ENCODE measurements at places on chromosomes 2 and 18.

GRCh38 chr2:185854885-185855284, 116.3 kb downstream of the FSIP2 start:
- DNase-seq = no peak

GRCh38 chr18:22489704-22490103, 72.0 kb upstream of the CTAGE1 start:
- no peak for DNase-seq

DNA sequence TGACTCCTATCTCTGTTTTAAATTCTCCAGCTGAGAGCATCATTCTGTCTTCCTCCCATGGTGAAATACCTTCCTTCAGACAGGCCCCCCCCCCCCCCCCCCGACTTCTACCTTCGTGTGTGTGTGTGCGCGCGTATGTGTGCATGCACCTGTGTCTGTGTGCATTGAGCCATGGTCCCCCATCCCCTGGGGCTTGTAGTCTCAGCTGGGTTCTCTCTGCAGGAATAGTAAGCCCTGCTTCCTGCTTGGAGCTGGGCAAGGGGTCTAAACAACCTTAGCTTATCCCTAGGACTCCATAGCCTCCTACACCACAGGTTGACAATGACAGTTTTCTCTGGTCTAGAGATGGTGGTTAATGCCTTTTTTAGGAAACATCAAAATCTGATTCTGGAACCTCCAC, 427.5 kb upstream of the KLHL29 start:
- DNase-seq = no peak

- no peak for DNase-seq
Measured at GRCh38 chr2:187138265-187138664, 289.3 kb upstream of the ZSWIM2 start.

GRCh38 chr2:238267341-238267710, 21.1 kb downstream of the PER2 start:
- no peak for DNase-seq

DNA sequence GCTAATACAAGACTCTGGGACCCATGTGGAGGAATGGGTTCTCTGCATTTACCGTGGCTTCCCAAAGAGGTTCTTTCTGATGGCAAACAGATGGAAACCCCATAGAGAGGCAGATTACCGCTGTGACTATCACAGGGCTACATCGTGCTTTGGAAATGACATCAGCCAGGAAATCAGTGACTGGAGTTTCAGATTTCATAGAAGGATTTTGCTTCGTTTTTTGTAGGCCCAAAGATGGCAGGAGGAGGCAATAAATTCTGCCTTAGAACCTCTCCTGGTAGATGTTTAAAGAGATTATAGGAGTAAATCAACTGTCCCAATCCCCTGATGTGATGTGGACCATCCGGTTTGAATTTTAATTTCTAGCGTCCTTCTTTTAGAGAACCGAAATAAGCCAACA, 214.1 kb downstream of the AGPS start:
- DNase-seq = no peak

DNA sequence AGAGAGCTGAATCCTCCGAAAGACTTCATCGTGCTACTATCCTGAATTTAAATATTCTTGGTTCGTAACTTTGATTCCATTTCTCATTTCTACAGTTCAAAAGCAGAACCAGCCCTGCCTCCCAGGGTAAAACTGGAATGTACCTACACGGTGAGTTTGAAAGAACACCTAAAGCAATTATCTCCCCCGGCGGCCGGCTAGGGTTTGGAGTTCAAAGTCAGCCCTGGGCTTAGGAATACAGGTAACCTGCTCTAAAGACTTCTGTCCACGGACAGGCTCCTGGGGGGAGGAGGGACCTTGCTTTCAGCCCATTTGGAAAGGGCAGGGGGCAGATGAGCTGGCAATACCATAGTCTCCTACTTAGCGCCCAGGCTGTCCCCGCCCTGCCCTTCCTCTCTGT, 32.3 kb downstream of the CYP27C1 start:
- no peak for DNase-seq

DNA sequence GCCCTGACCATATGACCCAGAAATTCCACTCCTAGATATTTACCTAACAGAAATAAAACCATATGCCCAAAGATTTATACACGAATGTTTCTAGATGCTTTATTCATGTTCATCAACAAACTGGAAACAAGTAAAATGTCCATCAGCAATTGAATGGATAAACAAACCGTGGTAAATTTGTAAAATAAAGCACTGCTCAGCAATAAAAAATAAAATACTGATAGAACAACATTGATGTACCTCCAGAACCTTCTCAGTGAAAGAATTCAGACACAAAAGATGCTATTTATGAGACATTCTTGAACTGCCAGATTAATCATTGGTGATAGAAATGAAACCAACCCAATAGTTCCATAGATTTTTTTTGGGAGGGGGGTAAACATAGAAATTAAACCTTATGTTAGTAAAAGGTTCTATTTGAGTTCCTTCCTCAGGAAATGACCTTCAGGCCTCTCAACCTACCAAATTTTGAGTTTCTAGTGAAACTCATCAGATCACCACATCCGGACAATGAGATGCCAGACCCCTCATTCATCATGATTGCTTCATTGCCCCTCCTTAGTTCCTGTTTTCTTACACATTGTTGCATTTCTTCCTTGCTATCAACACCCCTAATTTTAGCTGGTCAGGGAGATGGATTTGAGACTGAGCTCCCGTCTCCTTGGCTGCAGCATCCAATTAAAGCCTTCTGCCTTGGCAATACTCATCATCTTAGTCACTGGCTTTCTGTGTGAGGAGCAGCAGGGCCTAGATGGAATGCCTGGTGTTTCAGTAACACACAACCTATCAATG, 203.5 kb downstream of the LPIN1 start:
- no peak for DNase-seq

GRCh38 chr2:170578606-170579005, 136.5 kb upstream of the SP5 start:
- DNase-seq = no peak

GRCh38 chr2:145096582-145096981, 576.7 kb upstream of the ZEB2 start:
- no peak for DNase-seq

GRCh38 chr2:139259422-139260051, 479.3 kb upstream of the NXPH2 start:
- no peak for DNase-seq

DNA sequence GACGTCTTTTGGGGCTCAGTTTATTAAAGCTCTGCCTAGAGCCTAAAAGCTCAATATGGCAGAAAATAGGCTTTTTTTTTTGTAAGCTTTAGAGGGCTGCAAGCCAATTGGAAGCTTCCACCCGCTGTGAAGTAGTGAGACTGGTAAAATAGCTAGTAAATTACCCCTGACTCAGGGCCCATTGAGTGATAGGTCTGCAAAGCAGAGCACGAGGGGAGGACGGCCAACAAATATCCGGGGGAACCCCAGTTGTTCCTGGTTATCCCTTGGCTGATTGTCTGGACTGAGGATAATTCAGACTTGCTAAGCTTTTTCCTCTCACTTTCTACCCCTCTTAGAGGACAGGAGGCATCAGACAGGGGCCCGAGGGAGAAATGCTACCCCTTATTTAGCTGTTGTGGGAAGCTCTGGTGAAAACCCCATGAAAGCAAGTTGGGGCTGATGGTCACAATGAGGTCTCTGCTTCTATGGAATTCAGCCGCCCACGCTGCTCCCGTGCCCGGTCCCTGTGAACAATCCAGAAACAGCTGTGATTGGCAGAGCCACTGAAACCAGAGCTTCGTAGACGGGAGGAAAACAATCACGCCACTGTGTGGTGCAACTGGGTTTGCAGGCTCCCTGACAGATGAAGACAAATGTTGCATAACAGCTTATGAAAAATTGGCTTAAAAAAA, 141.9 kb upstream of the LGALSL start:
- DNase-seq = no peak

- no peak for DNase-seq
Measured at GRCh38 chr2:41990688-41991087, 57.1 kb upstream of the PKDCC start.

GRCh38 chr2:127621981-127622431, 23.9 kb upstream of the GPR17 start:
- DNase-seq = no peak

DNA sequence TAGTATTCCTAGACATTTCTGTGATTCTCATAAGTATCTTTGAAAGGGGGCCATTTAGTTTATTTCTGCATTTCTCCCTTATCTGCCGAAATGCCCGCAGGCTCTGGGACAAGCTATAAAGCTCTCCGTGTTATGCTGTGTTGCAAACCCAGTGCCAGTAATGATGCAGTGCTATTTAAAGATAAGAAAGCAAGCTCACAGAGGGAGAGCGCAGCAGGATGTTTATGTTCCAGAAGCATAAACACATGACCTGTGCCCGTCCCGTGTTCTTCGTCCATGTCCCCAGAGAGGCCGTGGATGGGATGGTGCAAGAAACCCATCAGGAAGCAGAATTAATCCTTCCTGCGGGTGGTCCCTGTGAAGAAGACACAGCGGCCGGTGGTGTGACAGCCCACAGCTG, 99.4 kb downstream of the NEDD4L start:
- no peak for DNase-seq

GRCh38 chr2:161166538-161167409, 6.5 kb downstream of the TANK start:
- peak; percentile 32 for DNase-seq

GRCh38 chr18:22563164-22563583, 145.5 kb upstream of the CTAGE1 start:
- DNase-seq = no peak

All from activated naive CD8-positive, alpha-beta T cell treated with anti-CD3 and anti-CD28 coated beads, Interleukin-2, amount 50 U/mL, for 16 hours (primary cell).